Activated CD4-positive, alpha-beta T cell treated with anti-CD3 and anti-CD28 coated beads, Interleukin-2, amount 10 ng/mL, durations not matched to agents 24 days and 14 days (primary cell): ENCODE measurements at places on chromosomes 3 and 15.

DNA sequence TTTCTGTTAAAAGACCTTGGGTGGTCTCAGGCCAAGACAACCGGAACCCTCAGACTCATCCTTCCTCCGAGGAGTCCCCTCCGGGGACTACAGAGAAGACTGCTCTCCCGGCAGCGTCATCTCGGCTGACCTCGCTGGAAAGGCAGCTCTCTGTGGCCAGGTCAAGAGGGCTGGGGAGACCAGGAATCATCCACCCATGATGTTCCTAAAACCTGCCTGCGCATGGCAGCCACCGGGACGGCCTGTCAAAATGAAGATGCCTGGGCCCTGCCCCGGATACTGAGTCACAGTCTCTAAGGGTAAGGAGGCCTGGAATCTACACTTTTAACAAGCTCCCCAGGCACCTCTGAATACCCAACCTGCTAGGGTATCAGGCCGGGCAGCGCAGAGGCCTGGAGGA is 78.6 kb downstream of the RPN1 start:
- DNase-seq: no peak

DNA sequence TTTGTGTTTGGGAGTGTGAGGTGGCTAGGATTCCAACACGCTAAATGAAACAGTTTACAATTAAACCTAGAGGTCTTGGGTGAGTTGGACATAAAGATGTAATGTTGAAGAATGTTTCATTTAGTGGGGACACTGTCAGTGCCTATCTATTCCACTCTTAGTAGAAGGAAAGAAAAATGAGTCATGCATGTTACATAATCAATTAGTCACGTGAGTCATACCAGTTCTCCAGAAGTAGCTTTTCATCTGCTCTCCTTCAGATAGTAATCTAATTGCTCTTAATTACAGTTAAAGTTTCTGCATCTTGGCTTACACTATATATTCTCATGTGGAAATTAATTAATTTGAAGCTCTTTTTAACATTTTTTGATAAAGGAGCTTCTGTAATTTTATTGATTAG is 115.7 kb upstream of the P2RY1 start:
- no peak for DNase-seq

- no peak for DNase-seq
These were observed 248.1 kb upstream of the STAC start for GRCh38 chr3:36132214-36132613.

GRCh38 chr15:28957606-28958498 is 72.1 kb downstream of the APBA2 start:
- no peak for DNase-seq

DNA sequence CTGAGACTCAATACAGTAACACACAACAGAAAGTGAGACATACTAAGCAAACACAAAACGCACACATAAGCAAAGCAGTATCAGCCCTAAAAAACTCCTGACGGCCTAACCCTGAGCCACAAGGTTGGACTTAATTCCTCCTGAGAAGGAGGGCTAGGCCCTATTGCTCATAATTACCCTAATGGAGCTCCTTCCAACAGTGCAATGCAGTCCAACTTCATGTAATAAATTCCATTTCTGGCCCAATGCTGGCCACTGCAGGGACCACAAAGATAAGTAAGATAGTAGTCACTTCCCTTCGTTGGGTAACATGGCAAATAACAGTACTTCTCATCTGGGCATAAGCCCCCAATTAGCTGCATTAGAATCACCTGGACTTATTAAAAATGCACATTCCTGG is 4.2 kb downstream of the VPS39 start:
- DNase-seq: no peak
